Hematopoietic multipotent progenitor cell treated with erythropoietin and hydrocortisone succinate and interleukin-3 and kit ligand, for 15 days (in vitro differentiated cells): ENCODE measurements at places on chromosomes 4 and X.
A peak's percentile ranks its signal among the peaks of the same experiment; 100 is the strongest.

- no peak for DNase-seq
Measured at GRCh38 chr4:95499291-95499696, 49.5 kb downstream of the UNC5C start.

DNA sequence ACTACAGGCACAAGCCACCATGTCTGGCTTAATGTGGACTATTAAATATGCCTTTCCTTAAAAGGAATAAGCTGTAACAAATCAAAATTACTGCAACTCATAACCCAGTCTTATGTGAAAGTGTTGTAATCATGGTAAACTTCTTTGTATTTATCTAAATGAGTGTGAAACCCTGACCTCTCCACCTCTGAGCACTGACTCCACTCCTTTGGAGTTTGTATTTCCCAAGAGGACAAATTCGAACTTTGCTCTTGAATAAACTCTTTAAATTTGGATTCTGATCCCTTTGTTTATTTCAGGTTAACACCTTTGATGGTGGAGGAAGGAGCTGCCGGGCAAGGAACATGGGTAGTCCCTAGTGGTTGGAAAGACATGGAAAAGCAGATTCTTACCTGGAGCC lies 48.3 kb upstream of the FAM9A start:
- no peak for DNase-seq

GRCh38 chr4:142567620-142568451 lies 278.3 kb downstream of the INPP4B start:
- DNase-seq, result no peak

- DNase-seq, result no peak
Measured at GRCh38 chrX:154731184-154731583, 19.7 kb downstream of the GAB3 start.

DNA sequence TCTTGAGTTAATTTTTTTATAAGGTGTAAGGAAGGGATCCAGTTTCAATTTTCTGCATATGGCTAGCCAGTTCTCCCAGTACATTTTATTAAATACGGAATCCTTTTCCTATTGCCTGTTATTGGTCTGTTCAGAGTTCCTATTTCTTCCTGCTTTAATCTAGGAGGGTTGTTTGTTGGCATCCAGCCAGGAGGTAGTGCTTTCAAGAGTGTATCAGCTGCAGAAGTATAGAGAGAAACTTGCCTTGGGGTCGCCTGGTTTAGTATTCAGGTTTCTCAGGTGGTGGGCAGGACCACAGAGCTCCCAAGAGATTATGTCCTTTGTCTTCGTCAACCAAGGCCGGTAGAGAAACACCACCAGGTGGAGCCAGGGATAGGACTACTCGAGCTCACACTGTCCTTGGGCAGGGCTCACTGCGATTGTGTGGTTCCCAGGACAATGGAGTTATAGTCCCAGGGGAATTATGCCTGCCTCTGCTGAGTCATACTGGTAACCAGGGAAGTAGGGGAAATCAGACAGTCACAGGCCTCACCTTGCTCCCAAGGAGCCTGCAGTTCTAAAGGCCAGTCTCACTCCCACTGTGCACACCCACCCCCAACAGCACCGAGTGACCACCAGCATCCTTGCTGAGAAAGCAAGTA lies 168.1 kb downstream of the VSIG4 start:
- DNase-seq, result no peak

- DNase-seq, result no peak
Measured at GRCh38 chr4:158824425-158825274, 55.8 kb downstream of the FNIP2 start.

DNA sequence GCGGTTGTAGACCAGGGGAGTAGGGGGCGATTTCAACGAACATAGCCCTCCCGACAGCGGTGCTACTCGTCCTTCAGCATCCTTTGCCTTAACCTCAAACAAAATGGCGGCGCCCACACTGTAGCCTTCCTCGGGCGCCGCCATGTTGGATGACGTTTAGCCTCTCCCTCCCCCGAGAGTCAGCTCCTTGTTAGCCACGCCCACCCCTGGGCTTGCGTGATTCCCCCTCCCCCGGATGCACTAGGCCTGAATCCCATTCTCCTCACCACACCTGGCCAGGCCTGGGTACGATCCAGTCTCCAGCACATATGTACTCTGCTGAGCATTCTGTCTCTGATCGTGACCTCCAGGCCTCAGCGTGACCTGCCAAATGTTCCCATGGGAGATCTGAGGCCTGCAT lies 49.0 kb upstream of the ZNF157 start:
- DNase-seq, result no peak

DNA sequence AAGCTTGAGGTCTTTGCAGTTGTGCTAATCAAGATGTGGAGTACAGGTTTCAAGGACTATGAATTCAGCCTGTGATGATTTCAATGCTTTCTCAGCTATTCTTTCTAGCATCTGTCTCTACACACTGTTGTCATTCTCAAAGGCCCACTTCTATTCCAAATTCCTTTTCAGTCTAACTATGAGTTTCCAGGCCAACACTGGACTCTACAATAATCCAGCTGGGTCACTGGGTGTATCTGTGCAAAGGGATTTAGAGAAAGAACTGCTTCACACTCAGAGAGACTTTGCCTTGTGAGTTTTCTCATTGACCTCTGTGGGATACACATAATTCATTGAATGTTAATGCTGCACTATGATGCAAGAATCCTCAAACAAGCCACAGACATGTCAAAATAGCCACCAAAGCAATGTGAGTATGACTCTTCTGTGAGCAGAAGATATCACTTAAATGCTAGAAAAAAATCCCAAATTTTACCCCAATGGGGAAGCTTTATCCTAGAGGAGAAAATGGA lies 171.8 kb upstream of the CLNK start:
- DNase-seq, result no peak

GRCh38 chrX:74015379-74016019 lies 288.5 kb upstream of the ZCCHC13 start:
- DNase-seq, result peak; percentile 67

- DNase-seq, result no peak
Measured at GRCh38 chr4:13626492-13627177, 890 bp downstream of the BOD1L1 start.

GRCh38 chr4:80197601-80198440 lies 518 bp downstream of the PRDM8 start:
- no peak for DNase-seq

GRCh38 chr4:61785761-61786160 lies 585.6 kb downstream of the ADGRL3 start:
- no peak for DNase-seq

DNA sequence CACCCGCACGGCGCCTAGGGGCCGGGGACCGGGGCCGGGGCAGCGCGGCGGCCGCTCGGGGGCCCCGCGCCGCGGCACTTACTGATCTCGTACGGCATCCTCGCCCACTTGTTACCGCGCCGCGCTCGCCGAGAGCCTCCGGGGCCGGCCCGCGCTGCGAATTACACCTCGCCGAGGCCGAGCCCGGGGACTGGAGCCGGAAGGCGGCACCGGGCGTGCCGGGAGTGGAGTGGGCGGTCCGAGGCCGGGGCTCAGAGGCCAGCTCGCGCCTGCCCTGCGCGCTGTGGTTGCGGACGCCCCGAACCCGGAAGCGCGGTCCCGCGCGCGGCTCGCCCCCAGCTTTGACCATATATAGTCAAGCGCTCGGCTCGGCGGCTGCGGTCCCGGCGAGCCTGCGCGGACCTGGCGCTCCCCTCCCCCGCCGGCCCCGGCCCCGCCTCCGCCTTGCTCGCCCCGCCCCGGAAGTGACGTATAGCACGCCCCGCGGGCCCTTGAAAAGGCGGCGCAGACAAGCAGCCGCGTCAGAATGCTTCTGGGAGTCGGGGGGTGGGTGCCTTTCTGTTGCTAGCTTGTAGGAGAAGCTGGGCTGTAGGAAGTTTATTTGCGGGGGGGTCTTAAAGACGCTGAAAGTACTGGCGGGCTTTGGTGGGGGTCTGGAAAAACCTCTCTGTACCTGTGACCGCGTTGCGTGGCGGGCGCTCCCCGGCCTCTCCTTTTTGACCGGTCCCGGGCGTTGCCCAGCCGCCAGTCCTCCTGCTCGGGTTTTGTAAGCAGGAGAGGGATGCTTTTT lies at the start of gene WDR1:
Gene WDR1 (minus strand): TSS at position 231 of the 790 bp plus-strand sequence. CDS start 133 bp downstream, at position 98.
- peak; percentile 88 for DNase-seq

GRCh38 chr4:82667761-82668480 lies 106.1 kb upstream of the TMEM150C start:
- DNase-seq, result no peak

DNA sequence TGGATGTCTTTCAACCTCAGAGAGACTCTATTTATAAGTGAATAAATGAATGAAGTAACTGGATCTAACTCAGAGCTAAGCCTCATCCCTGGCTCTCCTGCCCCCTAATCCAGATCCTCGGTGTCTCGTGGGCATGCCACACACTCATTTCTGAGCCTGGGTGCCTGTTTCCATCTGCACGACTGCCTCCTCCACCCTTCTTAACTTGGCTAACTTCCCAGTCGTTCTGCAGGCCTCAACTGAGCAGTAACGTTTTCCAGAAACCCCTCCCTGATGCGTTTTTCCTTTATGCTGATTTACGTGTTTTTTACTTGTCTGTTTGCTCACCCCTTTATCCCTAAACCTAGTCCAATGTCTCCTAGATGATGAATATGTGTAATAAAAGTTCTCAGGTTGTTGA lies 186.9 kb upstream of the HS3ST1 start:
- no peak for DNase-seq

DNA sequence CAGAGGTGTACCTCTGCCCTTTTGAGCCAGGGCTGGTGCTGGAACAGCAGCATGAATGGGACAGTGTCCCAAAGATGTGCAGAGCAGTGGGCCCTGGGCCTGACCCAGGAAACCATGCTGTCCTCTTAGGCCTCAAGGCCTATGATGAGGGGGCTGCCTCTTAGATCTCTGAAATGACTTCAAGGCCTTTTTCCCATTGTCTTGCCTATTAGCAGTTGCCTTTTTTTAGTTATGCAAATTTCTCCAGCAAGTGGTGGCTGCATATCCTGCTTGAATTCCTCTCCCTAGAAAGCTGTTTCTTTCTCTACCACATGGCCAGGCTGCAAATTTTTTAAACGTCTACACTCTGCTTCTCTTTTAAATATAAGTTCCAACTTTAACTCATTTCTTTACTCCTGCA lies 160.3 kb downstream of the CFAP299 start:
- no peak for DNase-seq

DNA sequence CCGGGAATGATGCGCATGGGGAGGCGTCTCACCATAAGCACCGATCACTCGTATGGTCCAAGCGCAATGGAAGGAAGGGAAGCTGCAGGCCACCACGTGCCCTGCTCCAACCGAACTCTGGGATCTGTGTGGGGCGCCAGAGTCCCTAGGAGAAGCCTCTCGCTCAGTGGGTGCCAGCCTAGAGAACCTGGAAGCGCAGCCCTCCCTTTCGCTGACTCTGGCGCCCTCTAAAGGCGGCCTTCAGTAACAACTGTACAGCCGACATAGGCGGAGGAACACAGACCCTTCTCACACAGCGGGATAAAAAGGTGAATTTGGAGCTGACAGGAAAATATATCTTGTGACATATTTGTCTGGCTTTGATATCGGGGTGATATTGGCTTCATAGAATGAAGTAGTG lies 76.0 kb downstream of the INTS6L start:
- peak; percentile 50 for DNase-seq

- no peak for DNase-seq
Measured at GRCh38 chr4:1523506-1523905, 117.3 kb upstream of the NKX1-1 start.

DNA sequence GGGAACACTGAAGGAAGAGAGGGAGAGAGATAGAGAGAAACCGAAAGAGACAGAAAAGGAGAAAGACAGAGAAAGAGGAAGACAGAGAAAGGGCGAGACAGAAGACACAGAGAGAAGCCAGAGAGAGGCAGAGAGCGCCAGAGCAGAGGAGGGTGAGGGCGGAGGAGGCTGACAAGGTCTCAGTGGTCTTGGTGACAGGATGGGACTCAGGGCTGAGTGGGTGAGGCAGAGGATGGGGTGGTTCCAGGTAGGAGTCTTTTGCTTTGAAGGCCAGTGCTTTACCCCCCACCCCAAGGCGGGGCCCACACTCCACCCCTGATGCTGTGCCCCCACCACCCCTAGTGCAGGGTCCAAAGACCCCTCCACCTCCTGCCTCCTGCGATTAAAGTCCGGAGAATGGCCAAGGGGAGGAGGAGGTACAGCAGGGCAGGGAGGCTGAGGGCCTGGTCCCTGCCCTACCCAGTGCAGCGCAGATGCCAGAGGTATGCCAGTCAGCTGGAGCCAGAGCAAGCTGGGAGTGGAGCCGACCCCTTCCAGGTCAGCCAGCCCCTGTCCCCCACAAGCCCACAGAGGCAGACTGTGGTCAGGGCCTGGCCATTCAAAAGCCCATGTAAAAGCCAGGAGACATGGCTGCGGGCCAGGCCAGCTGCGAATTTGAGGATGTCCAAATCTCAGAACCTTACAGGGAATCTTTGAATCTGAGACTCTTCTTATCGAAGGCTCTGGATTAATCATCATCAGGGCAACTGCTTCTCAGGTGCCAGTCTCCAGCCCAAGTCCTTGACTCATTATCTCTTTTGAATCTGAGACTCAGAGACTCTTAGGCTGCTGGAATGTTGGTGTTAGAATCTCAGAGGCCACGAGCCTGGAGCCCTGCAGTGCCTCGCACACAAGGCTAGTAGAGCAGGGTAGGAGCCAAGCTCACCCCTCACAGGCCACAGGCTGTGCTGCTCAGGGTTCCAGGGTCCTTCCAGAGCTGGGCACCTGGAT lies 758 bp downstream of the IQSEC2 start:
- no peak for DNase-seq

GRCh38 chr4:86015412-86016350 lies 344.2 kb downstream of the MAPK10 start:
- no peak for DNase-seq

GRCh38 chrX:84441143-84441542 lies 61.1 kb downstream of the HDX start:
- no peak for DNase-seq

GRCh38 chr4:179465131-179465797 lies 2023.0 kb upstream of the AGA start:
- DNase-seq, result no peak

GRCh38 chr4:166077782-166078181 lies 204.7 kb downstream of the TLL1 start:
- DNase-seq, result no peak

DNA sequence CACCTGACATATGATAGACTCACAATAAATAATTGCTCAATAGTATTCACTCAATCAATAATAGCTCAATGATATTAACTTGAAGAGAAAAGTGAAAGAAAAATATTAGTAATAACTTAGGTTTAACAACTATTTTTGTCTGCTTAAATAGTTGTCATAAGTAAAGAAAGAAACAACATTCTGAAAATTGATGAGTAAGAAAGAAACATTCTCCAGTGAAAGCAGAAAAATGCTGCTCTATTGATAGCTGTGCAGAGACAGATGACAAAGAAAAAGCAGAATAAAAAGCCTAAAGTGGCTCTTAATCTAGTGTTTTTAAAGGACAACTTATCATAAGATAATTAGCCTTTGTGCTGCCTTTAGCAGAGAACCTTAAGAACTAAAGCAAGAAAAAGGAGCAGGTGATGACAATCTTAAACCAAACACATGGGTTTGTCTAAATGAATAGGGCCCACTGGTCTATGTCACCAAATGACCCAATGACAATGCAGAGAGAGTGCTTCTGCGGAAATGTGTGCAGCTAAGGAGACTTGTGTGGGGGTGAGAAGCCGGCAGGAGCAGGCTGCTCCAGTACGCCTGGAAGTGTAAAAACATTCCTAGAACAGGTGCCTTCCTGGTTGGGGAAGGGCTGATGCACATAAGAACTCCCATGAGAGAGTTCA lies 13.2 kb downstream of the HS3ST1 start:
- no peak for DNase-seq

- no peak for DNase-seq
Measured at GRCh38 chrX:78123190-78123589, 16.3 kb downstream of the TAF9B start.
